CD4-positive, alpha-beta T cell (primary cell): ENCODE measurements at places on chromosomes 11 and 22.

GRCh38 chr11:61066645-61067044 is 35.6 kb upstream of the CD5 start:
- no peak for DNase-seq

GRCh38 chr22:24588757-24589481 is 4.0 kb downstream of the LRRC75B start:
- no peak for DNase-seq

- DNase-seq = no peak
These were observed 3.6 kb upstream of the SORL1 start for GRCh38 chr11:121448431-121448941.

DNA sequence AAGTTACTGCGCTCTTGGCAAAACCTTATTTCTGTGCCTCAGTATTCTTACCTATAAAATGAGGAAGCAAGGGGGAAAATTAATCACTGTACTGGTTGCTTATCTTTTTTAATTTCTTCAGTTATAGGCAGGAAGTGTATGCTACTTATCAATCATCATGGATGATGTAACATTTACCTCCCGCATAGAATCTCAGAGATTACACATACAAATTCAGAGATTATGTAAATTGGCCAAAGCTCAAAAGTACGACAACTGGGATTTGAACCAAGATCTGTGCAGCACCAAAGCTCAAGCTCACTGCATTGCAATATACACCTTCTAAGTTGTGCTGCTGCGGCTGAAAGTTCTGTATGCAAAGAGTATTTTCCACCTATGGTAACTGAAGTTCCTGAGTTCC is 83.0 kb downstream of the PDHX start:
- DNase-seq = no peak
